ENCODE measurements at places on chromosomes 2 and 18.

DNA sequence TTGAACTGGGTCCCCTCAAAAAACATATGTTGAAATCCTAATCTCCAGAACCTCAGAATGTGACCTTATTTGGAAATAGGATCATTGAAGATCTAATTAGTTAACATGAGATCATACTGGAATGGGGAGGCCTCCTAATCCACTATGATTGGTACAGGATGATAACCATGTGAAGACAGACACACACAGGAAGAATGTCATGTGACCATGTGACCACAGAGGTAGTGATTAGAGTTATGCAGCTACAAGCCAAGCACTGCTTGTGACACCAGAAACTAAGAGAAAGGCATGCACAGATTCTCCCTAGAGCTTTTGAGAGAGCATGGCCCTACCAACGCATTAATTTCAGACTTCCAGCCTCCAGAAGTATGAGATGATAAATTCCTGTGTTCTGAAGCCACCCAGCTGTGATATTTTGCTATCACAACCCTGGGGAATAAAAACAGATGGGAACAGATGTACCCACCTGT is 47.0 kb upstream of the TGIF1 start:
- no peak for DNase-seq

DNA sequence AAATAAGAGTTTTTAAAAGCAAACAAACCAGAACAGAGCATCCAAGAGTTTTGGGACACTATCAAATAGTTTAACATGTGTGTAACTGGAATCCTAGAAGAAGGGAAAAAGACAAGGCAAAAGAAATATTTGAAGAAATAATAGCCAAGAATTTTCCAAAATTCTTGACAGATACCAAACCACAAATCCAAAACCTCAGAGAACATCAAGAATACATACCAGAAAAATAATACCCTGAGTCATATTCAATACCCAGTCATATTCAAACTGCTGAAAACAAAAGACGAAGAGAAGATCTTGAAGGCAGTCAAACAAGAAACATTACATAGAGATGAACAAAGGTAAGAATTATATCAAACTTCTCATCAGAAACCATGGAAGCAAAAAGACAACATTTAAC is 22.9 kb downstream of the INO80C start:
- DNase-seq: no peak

- no peak for DNase-seq
Observed at GRCh38 chr18:50716902-50717301, 102.9 kb downstream of the MRO start.

DNA sequence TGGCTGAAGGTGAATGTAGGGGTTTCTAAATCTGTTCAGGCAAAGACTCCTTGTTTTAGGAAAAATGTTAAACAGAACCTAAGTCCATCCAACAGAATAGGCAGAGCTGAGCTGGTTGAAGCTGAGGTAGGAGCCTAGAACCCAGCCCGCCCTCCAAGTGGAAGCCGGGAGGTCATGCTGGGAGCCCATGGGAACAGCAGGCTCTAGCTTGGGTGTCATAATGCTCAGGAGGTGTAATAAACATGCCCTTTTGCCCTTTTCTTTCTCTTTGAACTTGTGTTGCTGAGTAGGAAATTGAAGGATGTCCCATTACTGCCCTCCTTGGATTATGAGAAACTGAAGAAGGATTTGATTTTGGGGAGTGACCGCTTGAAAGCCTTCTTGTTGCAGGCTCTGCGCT is 60.3 kb downstream of the ARMC9 start:
- DNase-seq: no peak

DNA sequence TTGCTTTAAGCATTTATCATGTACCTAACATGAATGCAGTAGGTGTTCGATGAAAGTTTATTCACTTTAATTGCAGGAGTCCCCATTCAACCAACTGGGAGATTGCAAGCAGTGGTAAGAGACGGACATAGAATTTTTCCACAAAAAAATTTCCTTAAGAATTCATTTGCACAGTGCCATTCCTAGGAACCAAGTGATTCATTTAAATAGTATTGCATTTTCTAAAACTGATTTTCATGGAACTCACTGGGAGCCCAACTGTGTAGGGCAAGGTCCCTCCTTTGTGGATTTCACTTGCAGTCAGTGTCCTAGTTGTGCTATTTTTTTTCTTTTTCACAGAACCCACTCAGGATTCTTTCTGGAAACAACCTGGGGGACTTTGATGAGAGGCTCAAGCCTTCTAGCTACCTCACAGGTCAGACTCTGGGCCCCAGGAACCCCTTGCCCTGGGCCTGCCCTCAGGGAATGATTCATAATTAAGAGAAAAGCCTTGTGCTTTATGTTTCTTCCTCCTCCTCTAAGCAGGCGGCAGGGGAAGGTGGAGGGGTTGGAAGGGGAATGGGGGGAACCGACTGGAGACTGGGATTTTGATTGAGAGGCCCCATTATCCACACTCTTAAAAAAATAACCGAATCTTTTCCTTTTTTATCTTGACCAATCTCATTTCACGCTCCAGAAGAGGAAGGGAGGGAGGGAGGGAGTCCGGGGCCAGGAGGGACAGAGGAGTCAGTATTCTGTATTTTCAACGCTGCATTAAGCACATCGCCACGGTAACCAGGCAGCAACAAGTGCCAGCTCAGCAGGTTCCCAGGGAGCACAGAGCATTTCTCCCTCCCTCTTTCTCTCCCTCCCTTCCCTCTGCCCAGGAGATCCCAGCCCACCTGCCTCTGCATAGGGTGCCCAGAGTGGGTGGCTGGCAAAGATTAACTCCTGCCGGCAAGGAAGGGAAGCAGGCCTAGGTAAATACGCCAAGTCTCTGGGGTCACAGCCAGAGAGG is 51.8 kb downstream of the PSD4 start:
- peak; percentile 68 for DNase-seq

DNA sequence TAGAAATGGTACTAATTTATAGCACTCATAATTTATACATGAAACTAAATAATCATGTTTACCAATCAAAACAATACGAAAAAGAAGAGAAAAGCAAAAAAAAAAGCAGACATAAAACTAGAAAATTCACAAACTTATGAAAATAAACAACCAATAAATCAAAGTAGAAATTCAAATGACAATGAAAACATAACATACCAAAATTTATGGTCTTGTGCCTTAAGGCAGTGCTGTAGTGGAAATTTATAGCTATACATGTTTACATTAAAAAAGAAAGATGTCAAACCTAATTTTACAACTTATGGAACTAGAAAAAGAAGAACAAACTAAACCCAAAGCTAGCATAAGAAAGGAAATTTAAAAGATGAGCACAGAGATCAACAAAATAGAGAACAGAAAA is 16.1 kb upstream of the SPR start:
- no peak for DNase-seq

DNA sequence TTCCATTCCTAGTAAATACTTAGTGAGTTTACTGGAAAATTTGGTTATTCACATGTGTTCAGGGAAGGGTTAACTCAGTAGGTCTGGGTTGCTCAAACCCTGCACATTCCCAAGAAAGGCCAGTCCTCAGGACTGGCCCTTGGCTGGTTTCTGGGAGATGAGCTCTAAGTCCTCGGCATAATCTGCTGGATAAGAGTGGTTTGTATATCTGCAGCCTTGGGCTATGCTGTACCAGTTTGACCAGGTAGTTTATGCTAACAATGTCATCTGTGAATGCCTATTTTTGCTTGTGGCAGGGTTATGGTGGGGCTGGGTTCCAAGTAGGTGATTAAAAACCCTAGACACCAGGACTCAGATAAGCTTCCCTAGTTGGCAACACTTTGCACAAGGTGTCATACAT is 7.4 kb upstream of the PTH2R start:
- DNase-seq: no peak

DNA sequence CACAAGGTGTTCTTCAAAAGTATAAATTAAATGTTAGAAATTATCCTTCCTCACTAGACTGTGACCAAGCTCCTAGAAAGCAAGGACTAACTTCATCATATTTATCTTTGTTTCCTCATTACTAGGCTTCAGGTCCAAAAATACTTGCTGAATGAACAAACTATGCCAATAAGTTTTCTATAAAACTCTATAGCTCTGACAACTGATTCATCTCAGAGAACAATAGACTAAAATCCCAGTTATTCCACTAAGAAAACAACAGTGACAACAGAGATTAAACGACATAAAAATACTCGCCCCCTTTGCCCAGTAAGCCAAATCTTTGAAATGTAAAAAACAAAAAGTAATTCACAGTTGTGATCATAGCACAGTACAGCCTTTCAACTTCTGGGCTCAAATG is 13.6 kb downstream of the TLK1 start:
- no peak for DNase-seq

DNA sequence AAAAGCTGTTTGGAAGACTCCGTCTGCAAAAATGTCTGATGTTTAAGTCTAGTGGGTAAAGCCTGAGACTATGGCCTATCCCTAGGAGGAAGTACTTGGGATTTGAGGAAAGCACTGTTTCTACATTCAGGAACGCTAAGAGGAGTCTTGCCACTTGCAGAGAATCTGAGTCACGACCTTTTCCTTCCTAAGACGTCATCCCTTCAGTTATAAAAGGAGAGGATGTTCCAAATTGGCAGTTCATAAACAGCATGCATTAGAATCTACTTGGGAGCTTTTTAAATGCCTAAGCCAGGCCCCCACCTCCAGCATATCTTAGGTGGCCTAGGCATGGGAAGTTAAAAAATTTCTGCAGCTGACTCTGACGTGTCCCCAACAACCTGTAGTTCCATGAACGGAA is 125.9 kb downstream of the TTC32 start:
- peak; percentile 43 for DNase-seq

DNA sequence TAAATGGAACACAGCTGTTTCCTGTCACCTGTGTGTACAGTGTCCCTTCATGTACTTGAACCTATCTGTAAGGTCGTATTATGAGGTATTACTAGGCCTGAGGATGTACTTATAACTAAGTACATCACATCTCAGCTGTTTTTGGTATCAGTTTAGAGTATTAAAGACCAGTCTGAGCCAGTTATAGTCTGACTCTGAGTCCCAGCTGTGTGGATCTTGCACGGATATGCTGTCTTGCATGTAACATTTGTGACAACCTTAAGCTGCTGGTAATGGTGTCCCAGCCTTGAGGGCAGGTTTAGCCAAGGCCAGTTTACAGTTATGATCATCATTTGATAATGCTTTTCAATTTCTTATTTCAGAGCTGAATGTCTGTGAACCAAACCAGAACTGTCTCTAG is 496.3 kb downstream of the SLC4A3 start:
- DNase-seq: no peak

DNA sequence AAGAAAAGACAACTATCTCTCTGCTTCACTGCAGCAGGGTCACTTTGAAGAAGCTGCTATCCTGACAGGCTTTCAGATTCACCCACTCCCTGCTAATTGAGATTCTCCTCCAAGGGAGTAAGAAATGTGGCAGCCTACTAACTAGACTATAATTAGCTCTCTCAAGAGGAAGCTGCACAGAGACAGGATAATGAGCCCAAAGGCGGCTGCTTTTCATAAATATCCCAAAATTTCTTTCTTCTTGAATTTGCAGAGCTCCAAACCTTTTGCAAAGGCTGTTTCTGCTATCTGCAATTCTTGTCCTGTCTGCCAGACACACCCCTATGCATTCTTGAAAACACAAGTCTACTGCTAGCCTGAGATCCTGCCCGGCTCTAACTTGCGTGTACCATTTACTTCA is 54.0 kb upstream of the RNU4ATAC start:
- DNase-seq: no peak

DNA sequence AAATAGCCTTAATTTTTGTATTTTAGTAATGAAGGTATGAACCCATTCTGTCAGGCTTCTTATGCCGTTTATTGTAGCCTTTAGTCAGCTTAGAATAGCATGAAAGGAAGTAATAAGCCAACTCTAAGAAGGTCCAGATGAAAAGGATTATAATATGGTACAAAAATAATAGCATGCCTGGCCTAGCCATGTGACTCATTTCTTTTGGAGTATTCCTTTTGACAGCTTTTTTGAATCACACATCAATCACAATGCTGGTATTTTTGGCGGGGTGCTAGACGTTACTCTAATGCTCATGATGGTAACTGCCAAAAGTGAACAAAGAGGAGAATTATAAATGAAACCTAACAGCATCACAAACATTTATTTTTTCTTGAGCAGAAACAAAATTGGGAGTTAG is 19.9 kb downstream of the FMNL2 start:
- DNase-seq: no peak

GRCh38 chr2:25602333-25602723 is 71.0 kb downstream of the DTNB start:
- no peak for DNase-seq

- no peak for DNase-seq
Observed at GRCh38 chr2:105802587-105802986, 57.9 kb downstream of the NCK2 start.

DNA sequence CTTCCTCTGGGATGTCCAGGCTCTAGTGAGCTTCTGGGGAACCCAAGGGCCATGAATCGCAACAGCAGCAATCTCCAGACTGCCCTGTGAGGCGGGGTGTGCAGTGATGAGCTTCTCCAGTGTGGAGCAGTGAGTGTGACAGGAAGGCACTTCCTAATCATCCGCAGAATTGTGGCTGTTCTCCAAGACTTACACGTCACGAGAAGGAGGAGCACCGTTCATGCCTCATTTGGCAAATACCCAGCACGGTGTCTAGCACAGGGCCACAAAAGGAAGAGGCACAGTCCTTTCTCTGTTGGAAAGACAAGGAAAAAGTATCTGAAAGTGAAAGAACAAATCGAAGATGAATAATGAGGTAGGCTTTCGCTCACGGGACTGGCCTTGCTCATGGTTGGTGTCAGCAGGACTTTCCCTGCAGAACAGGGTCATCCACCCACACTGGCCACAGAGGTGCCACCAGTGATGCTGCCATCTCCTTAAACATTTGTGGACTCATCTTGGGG is 125.1 kb upstream of the HAAO start:
- no peak for DNase-seq

DNA sequence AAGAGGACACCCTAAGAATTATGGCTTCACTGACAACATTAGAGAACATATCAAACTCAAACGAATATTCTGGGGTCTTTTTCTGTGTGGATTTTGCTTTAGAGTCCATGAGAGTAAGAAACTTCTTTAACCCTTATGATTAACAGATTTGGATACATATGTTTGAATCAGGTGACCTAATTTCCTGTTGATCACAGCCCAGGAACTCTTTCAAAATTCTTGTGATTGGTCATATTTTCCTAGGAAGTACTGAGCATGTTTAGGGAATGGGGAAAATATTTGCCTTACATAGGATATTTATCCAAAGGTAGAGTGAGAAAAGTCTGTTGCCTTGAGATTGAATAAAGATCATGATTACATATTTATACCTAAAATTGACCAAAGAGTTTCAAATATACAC is 160.0 kb downstream of the KCNH7 start:
- DNase-seq: no peak

GRCh38 chr2:62895632-62896009 is 155.0 kb upstream of the OTX1 start:
- no peak for DNase-seq

GRCh38 chr2:96143848-96144480 is 1.3 kb downstream of the DUSP2 start:
- no peak for DNase-seq

DNA sequence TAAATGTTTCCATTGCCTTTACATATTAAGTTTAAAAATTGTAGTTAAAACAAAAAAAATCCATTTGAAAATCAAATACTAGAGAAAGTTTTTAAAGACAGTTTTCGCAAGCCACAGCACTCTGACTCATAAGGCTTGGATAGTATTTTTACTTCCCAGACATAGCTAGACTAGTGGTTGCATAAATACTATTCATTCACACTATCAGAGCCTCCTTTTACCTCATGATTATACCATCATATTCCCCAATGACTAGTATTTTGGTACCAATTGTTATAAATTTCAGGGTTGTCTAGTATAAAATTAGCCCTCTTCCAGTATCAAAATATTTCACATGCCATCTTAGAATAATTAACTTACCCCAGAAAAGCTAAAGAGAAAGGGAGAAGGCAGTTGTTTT is 393.5 kb downstream of the ERBB4 start:
- DNase-seq: no peak

All from muscle of back (tissue), 13 donors.